ENCODE measurements at places on chromosomes 6 and 20.

DNA sequence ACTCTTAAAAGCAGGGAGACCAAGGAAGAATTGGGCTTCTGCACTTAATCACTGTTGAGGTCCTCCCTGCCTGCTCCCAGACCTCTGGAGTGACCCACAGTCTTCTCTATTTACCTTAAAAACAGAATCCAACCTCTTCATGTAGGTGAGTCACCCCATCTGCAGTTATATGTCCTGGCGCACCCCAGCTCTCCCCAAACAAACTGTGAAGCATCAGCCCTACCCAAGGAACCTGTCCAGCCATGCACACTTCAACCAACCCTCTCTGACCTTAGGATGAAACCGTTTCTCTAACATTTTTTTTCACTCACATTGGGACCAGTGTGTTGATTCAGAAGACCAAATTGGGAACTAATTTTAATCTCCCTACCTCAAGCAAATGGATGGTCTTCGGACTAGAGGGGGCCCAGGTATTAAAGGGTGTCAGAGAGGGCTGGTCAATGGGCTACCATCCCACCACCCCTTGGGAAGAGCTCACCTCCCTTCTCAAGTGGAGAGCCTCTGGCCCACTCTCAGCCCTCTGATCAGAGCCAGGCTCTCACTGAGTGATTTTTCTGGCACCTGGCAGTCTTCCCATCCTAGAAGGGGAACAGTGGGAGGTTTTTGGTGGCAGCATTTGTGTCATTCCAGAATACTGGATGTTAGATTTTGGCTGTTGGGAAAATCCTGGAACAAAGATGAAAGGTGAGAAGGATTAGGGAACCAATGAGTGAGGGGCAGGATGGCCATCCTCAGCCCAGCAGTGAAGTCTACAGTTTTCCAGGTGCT is 203.6 kb downstream of the LRFN2 start:
- no peak for DNase-seq

DNA sequence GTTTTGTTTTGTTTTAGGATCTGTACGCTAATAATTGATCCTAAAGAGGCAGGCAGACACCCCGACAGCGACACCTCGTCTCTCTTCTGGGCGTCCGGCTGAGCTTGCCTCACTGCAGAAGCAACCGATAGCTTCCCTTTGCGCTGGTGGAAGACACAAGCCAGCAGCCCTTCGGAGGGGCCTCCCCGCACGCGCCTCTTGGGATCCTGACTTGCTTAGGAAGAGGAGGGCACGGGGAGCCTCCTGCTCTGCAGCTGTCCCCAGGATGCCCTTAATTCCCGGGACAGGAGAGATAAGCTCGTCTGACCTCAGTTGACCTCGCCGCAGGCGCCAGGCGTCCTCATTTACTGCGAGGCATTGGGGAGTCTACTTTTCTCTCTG is 94.0 kb downstream of the CD83 start:
- no peak for DNase-seq

- DNase-seq, result no peak
Measured at GRCh38 chr6:32865724-32866443, 11.9 kb downstream of the PSMB9 start.

GRCh38 chr6:87561017-87561416 is 28.8 kb downstream of the RARS2 start:
- no peak for DNase-seq

GRCh38 chr6:84805145-84805544 is 40.7 kb upstream of the TBX18 start:
- no peak for DNase-seq

DNA sequence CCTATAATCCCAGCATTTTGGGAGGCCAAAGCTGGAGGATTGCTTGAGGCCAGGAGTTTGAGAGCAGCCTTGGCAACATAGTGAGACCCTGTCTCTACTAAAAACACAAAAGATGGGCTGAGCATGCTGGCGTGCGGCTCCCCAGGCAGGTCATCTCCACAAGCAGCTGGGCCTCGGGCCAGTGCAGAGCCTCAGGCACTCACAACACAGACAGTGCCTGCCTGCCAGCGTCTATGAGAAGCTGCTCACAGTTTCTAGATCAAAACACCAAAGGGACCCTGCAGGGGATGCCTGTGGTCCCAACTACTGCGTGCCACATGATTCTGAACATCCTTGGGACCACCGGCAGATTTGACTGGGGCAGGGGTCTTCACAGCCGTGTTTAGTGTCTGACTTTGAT is 59.4 kb downstream of the GINS1 start:
- DNase-seq, result no peak

DNA sequence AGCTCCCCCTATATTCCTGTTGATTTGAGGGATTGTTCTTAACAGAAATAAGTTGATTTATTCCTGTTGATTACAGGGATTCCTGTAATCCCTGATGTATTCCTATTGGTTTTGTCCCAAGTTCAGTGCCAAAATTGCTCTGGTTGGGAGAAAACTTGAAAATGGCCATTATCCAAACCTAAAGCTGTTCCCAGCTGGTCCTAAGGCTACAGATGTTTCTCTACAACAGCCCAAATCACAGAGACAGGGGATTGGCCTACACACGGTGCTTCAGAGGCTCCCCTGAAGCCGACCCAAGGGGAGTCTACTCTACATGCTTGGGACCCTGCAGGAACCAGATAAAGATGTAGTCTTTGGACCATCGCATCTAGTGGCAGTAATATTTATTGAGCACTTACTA is 99.0 kb upstream of the AKAP12 start:
- no peak for DNase-seq

- no peak for DNase-seq
Measured at GRCh38 chr20:41133709-41134361, 3.5 kb upstream of the PLCG1 start.

DNA sequence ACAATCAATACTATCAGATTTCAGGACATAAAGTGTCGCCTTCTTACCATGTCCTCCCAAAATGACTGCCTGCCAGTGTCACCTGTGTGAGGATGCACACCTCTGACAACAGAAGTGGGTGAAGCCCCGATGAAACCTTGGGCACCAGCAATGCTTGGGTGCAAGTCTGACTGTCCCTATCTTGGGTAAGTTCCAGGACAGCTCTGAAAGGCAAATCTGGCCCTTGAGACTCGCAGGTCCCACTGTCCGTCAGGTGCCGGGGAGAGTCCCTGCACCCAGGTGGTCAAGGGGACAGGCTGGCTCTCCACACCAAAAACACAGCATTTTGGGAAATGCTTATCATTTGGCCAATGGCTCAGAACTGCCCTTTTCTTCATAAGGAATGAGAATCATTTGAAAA is 43.3 kb downstream of the EZR start:
- DNase-seq, result no peak

- DNase-seq, result no peak
Measured at GRCh38 chr6:87066449-87067333, 28.2 kb downstream of the CGA start.

- no peak for DNase-seq
Measured at GRCh38 chr6:56984361-56984760, 29.5 kb downstream of the BEND6 start.

DNA sequence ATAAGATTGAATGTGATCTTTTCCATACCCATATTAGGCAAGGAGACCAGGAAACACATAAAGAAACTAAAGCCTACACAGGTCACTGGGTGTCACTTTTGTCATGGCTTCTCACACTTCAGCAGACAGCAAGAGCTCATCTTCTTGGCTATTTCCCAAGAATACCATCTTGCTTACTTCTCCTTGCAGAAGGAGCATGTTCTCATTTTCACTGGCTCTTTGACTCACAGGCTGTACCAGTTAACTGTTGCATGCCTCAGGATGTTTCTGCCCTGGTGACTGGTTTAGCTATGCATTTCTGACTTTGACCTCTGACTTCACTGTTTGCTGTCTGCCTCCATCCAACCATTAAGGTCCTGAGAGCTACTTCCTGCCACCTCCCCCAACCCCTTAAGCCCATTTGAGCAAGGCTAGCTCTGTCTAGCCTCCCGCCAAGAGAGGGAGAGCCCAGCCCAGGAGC is 40.3 kb upstream of the OGFRL1 start:
- no peak for DNase-seq

GRCh38 chr6:107770541-107770940 is 53.6 kb downstream of the SCML4 start:
- no peak for DNase-seq

GRCh38 chr20:22338140-22338708 is 246.1 kb downstream of the FOXA2 start:
- DNase-seq, result no peak

DNA sequence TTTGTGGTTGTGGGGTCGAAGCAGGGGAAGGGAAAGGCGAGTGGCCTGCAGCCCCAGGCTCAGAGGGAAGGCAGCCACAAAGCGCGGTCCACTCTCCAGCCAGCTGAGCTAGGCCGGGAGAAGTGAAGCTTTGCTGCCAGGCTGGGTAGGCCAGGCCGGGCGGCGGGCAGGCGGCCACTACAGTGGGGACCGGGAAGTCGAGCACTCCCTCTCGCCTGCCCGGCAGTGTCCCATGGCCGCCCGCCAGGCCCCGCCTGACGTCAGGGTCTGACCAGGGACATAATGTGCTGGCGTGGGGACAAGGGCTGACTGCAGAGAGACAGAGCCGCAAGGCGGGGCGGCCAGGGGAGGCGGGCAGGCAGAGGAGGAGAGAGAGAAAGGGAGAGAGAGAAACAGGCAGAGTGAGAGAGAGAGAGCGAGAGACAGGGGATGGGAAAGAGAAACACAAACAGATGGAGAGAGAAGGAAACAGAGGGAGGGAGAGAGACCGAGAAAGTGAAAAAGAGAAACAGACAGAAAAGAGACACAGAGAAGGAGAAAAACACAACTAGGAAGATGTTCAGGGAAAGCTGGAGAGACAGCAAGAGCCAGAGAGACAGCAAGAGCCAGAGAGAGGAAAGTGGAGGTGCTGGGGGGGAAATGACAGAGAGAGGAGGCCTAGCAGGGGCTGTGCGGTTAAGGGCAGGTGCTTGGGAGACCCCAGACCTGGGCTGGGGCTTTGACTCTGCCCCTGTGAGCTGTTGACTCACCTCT is 94.5 kb upstream of the PTPN1 start:
- no peak for DNase-seq

GRCh38 chr6:36618366-36619355 is 24.5 kb downstream of the SRSF3 start:
- no peak for DNase-seq

- DNase-seq, result no peak
Measured at GRCh38 chr20:50913690-50914375, 17.4 kb downstream of the ADNP start.

- DNase-seq, result no peak
Measured at GRCh38 chr6:26629359-26629758, 30.2 kb downstream of the ZNF322 start.

DNA sequence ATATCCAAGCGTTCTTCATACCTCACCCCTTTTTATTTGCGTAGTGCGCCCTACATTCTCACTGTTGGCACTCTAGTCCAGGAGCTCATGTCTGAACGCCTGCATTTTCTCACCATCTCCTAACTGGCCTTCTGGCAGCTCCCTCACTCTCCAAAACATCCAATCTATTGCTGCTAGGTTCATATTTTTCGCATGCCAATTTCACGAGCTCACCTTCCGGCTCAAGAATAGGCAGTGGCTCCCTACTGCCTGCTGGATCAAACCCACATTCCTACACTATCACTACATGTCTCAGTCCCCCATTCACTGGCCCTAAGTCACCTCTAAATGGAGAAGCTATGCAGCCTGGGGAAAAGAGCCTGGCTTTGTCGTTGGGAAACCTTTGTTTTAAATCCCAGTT is 115.0 kb downstream of the IPCEF1 start:
- no peak for DNase-seq

- no peak for DNase-seq
Measured at GRCh38 chr6:51387907-51388306, 569.2 kb downstream of the TFAP2B start.

DNA sequence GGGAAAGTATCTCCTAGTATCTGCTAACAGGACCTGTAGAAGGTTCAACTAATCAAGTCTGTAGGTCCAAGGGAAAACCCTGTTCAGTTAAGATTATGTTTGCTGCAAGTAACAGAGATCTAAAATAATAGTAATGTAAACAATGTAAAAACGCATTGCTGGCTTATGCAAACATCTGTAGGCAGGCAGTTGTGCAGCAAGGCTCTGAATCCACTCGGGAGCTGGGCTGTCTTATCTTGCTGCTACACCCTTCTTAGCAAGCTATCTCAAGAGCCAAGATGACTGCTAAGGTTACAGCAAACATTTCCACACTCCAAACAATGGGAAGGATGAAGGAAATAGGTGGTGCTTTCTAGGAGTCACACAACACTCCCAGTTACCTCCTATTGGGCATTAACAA is 397.3 kb upstream of the NRSN1 start:
- no peak for DNase-seq

GRCh38 chr6:128648022-128648598 is 127.7 kb upstream of the PTPRK start:
- no peak for DNase-seq

GRCh38 chr6:56388415-56388755 is 141.0 kb upstream of the COL21A1 start:
- DNase-seq, result no peak

DNA sequence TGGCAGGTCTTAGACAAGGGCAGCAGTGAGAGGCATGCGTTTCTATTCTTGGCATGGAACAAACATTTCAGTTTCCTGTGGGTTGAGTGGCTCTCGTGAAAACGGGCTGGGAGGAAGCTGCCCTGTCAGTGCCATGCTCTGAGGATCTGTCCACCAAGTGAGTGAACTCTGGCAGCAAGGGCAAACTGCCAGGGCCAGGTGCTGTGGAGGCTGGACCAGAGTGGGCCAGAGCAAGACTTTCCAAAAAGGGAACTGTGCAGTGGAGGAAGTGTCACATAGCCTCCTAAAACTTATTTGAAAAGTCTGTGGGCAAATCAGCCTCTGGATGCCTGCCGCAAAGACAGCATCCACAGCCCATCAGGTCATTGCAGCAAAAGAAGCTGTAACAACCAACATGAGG is 44.2 kb upstream of the TAB2 start:
- no peak for DNase-seq

GRCh38 chr20:24507182-24507853 is 37.9 kb downstream of the SYNDIG1 start:
- no peak for DNase-seq

DNA sequence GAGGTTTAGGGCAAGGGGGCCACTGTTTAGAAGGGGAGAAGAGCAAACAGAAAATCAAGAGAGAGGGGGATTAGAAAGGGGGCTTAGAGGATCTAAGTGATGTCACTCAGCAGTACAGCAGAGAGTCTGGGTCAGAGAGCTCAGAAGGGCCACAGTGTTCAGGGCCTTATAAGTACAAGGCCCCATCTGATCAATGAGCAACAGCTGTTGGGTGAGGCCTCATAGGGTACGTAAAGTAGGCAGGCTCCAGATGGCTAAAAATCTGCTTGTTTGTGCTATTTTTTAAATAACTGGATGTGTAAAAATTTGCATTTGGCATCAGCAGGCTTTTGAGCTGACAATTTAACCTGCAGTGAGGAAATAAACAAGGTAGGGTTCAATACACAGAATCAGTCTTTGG is 149.8 kb downstream of the SH3BGRL2 start:
- no peak for DNase-seq

GRCh38 chr6:6177754-6178153 is 142.7 kb downstream of the F13A1 start:
- no peak for DNase-seq

DNA sequence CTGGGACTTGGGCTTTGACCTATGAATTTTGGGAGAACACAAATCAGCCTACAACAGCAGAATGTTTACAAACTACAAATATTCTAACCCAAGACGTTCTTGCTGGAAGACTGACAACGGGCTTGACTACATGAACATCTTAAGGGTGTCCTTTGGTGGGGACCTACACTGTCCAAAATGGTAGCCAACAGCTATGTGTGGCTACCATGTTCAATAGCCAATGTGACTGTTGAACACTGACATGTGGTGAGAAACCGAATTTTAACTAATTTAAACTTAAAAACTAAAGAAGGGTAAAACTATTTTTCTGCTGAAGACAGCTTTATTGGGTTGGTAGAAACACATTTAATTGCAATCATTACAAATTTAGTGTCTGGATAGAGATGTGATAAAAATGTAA is 30.1 kb downstream of the LINC00237 start:
- no peak for DNase-seq

- DNase-seq, result no peak
Measured at GRCh38 chr6:19754686-19755085, 82.5 kb upstream of the ID4 start.
